Anterior cingulate cortex (tissue), 58 donors: ENCODE measurements at places on chromosomes 1 and 21.
A peak's percentile ranks its signal among the peaks of the same experiment; 100 is the strongest.

- DNase-seq: no peak
Measured at GRCh38 chr1:101757985-101758384, 238.7 kb downstream of the OLFM3 start.

- no peak for DNase-seq
Measured at GRCh38 chr1:18530587-18531502, 50.1 kb downstream of the KLHDC7A start.

GRCh38 chr1:93344886-93345632 lies 648 bp upstream of the DR1 start:
- DNase-seq: no peak

DNA sequence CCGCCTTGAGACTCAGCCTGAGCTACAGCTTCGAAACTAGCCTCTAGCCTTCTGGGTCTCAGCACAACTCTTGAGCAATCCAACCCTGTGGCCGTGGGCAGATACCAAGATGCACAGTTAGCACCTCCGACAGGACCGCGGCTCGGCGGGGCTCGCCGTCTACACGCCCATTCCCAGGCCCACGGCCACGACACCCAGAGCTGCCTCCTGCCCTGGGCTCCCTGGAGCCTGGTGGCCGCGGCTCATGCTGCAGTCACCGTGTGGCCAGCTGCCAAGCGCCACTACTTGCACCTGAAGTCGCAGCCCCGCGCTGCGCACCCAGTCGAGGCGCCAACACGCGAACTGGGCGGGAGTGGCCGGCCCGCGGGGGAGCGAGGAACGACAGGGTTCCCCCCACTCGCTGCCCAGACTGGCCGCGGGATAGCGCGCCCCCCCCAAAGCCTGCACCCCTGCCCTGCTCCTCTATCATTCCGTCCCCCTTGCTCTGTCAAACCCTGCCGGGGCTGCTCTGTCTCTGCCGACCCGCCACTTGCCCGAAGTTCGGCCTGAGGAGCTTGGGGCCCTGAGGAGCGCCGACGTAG lies 729 bp upstream of the CDCA8 start:
- no peak for DNase-seq

- no peak for DNase-seq
Measured at GRCh38 chr1:182869241-182869666, 30.1 kb downstream of the DHX9 start.

DNA sequence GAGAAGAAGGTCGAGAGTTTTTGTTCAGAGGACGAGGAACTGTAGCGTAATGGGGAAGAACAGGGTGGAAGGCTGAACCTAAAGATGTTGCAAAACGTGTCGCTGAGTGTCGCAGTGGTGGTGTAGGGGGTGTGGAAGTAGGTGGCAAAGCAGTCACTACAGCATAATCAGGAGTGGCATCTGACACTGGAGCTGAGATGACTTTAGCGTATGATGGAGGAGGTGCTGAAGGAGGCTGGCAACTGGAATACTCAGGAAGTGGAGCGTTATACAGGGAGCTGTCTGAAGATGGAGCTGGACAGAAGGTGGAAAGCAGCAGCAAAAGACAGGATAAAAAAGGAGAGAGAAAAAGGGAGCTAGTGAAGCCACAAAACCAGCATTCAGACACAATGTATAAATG lies 89.9 kb upstream of the LBR start:
- peak; percentile 37 for DNase-seq

DNA sequence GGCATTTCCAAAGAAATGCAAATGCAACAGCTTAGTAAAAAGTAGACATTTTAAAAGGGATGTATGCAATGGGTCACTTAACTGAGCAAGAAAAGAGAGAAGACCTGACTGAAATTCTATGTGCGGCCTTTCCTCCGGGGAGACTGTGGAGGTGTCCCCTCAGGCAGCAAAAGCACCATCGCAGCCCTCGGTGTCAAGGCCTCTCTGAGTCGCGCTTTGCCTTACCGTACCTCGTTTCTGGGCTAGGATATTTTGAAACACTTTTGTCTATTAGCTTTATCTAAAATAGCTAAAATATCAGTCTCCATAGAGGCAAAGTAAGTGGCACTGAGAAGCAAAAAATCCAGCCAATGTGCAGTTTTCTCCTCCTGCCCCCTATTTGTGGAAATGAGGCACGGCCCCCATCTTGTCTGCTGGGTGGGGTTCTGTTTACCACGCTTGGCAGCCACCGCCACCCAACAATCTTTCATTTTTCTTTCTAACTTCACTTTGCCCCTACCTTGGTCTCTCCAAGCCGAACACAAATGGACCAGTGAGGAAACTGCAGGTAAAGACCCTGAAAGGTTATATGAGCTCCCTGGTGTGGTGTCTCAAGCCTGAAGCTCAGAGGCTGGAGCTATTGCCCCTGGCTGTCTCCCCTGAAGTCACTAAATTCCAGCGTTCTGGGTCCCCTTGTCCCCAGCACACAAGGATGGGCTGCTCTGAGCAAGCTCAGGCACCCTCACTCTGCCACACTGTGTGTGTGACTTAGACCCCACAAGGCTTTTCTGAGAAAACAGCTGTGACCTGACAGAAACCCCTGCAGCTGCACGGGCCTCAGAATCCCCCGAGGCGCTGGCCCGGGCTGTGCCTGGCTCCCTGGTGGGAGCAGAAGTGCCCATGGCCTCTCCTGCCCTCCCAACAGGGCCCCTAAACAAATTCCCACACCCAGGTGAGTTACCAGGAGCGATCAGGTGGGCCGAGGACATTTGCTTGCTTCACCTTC lies 1.6 kb downstream of the CD247 start:
- DNase-seq: no peak

GRCh38 chr1:199734186-199734585 lies 293.3 kb upstream of the NR5A2 start:
- no peak for DNase-seq

GRCh38 chr1:63189677-63190076 lies 132.7 kb upstream of the FOXD3 start:
- no peak for DNase-seq

GRCh38 chr21:28971171-28971570 lies 21.5 kb downstream of the LTN1 start:
- DNase-seq: no peak

- no peak for DNase-seq
Measured at GRCh38 chr1:115306146-115306545, 31.9 kb downstream of the NGF start.

- DNase-seq: no peak
Measured at GRCh38 chr1:93811326-93812065, 67.5 kb downstream of the DNTTIP2 start.

DNA sequence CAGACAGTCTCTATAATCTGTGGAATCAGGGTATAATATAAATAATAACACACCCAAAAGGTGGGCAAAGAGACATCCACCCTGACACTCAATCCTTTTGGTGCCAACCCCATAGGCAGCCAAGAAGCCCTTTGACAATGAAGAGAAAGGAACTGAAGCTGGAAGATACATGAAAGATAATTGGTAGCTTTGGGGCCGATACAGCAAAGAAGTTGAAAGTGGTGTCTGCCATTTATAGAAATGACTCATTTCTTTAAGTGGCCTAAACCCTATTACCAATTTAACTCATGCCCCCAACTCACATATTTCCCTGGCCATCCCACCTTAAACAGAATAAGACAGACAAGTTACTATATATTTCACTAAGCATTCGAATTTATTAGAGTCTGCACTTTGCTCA lies 167.0 kb downstream of the ZC3H11B start:
- DNase-seq: no peak

DNA sequence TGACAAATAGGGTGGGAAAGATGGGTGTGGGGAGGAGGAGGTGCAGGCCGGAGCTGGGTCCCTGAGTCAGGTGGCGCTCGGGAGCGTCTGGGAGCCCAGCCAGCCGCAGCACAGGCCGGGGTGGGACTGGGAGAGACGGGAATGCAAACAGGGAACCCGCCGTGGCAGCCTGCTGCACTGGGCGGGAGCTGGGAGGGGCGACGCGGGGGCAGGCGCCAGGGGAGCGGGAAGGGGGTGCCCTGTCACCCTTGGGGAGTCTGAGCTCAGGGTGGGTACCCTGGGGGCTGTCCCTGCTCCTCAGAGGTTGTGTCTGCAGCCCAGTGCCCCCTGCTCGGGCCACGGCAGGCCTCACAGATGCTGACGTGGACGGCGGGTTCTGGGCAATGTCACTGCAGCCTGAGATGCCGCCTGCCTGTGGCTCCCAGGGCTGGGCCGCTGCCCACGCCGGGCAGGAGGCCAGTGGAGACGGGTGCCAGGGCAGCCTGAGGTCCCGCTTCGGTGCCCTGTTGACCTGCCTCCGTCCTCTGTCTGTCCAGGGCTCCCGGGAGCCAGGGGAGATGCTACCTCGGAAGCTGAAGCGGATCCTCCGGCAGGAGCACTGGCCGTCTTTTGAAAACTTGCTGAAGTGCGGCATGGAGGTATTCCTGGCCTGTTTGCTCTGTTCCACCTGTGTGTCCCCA lies 16.6 kb upstream of the LRRC3 start:
- DNase-seq: no peak

DNA sequence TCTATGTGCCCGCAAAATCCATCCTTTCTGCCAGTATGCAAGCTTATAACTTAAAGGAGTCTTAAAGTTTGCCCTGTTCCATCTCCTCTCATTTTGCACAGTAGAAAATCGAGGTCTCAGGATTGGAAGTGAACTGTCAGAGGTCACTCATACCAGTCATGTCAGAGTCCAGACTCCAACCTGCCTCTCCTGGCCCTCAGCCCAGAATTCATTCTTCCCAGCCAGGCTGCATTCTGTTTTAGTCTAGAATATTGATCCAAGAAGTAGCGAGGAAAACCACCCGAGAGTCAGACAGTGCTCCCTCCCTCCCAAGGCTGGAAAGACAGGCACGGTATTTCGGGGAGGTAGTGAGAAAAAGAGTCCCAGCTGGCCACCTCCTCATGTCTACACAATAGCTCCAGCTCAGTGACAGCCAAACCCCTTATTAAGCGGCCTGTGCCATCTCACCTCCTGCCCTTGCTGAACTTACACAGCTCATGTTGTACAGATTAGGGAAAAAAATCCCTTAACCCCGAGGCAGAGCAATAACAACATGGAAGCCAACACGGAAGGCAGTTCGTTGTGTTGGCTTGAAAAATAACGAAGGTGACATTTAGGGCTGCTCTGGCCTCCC lies 89.4 kb downstream of the OMA1 start:
- no peak for DNase-seq

DNA sequence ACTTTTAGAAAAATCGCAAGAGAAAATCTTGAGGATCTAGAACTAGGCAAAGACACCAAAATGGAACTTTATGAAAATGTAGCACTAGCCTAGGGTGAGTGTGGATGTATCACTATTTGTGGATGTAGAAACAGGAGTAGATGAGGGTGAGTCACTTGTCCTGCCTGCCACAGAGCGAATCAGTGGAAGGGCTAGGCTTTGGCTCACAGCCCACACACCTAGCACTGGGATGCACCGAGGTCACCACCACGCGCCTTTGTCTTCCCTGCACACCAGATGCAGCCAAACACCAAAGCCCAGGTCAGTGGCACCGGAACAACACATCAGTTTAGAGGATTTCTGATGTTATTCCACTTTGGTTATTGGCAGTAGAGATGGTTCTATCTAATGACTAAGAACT lies 38.2 kb downstream of the PKNOX1 start:
- no peak for DNase-seq

GRCh38 chr1:197814306-197814705 lies 39.0 kb upstream of the DENND1B start:
- DNase-seq: no peak

GRCh38 chr1:18942340-18942739 lies 14.1 kb downstream of the IFFO2 start:
- no peak for DNase-seq

GRCh38 chr1:26574719-26575251 lies 45.2 kb downstream of the RPS6KA1 start:
- no peak for DNase-seq

DNA sequence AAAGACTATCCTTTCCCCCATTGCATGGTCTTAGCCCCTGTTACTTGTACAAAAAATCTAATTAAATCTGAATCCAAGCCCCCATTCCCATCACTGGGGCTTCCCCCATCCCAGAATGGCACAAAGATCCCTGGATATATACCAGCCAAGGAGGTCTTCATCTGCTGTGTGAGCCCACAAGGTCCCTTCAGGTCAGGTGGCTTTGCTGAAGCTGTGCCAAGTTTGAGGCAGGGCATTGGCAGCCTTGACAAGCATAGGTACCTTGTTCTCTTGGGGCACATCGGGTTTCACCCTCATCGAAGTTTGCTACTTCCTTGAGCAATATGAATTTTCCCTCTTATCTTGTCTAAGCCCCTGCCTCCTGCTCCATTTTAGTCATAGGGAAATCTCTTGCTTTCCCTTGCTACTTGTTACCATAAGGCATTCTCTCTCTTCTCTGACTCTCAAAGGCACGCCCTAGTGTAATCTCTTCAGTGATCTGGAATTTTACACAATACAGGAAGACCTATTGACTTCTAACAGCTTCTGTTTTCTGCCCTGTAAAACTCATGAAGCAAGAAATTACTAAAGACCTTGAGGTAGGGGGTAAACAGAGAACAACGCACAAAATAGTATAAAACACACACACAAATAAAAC lies 71.4 kb upstream of the COG2 start:
- DNase-seq: no peak

DNA sequence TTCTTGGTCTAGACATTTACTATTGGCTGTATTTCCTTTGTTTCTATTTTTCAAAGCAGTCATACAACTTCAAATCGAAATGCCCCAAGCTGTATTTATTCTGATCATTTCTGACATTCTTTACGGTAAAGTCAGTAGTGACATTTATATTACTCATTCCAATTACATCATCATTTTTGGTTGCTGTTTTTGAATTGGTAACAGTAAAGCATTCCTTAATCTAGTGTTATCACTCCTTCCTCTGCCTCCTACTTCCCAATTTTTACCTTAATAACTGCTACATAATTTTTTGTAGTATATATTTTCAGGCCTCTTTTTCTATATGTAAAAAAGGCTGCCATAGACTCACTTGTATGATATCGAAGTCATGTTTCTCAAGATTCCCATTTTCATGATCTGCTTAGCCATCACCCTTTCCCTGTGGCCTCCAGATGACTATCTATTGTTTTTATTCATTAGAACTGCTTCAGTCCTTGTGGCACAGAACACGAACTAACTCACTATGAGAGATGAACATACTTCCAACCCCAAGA lies 167.2 kb downstream of the RUNX1 start:
- no peak for DNase-seq

DNA sequence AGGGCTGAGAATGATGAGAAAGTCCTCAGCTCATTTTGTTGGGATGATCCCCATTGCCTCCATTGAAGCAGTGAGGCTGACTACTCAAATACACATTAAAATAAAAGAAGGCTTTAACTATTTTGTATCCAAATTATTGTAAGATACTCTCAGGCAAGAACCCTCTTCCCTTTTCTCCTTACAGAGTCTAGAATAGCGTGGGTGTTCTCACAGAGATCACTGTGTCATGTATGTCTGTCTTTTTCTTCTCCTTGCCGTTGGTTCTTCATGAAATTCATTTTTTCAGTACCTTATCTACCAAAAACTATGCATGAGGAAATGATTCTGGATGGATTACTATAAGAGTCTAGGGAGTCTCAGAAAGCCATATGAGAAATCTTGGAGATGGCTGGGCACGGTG lies 30.1 kb downstream of the SORT1 start:
- DNase-seq: no peak

DNA sequence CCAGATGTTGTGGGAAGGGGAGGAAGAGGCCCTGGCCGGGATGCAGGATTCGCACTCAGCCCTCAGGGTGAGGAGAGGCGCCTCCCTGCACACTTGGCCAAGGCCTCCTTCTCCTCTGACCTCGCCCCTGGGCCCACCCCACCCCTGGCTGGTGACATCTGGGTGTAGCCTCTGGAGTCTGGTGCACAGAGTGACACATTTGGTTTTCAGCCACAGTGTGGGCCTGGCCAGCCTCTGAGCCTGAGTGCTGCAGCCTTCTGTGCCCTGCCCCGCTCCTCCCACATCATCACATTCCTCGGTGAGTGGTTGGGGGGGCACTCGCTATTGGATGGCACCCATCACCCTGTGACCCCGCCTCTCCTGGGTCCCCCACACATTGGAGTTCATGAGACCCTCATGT lies 45.8 kb downstream of the PRDM16 start:
- DNase-seq: no peak
